A549 treated with Hydrocortisone at 1 μM for 4 hours (cell line): ENCODE measurements at places on chromosomes 13 and 19. TPM values are rescaled to one million over a fixed set of nuclear protein-coding genes. Genes with fewer than 3 reads are reported as not detected.

The CYP4F3 gene
- 2.7 to 4.9 TPM (median 3.2 TPM) in 5 replicates for total RNA-seq

The UBA52 gene
- 920 to 1,228 TPM (median 1,167 TPM) in 5 replicates for total RNA-seq

The CRLF1 gene
- 3.8 to 8.7 TPM (median 5.1 TPM) in 5 replicates for total RNA-seq

The TTC9B gene
- total RNA-seq, result 0.16 to 0.79 TPM (median 0.45 TPM) in 5 replicates

The FGF14 gene
- total RNA-seq, result not detected in 5 replicates

The C19orf38 gene
- 0.10 to 0.18 TPM (median 0.14 TPM) in 5 replicates for total RNA-seq

The CBARP gene
- 2.9 to 4.1 TPM (median 4.0 TPM) in 5 replicates for total RNA-seq

The ATXN8OS gene
- total RNA-seq, result not detected in 5 replicates

The ZNF154 gene
- total RNA-seq, result not detected in 5 replicates

The ZNF121 gene
- 3.0 to 4.5 TPM (median 3.0 TPM) in 5 replicates for total RNA-seq

The ADGRE3 gene
- total RNA-seq, result not detected in 5 replicates

The ELL gene
- total RNA-seq, result 4.4 to 5.9 TPM (median 5.2 TPM) in 5 replicates

The PTPRS gene
- total RNA-seq, result 22.6 to 32.8 TPM (median 29.2 TPM) in 5 replicates

The TMEM145 gene
- total RNA-seq, result 3.2 to 4.0 TPM (median 3.9 TPM) in 5 replicates

The CGB3 gene
- 0.18 TPM in 1 of 5 replicates, not detected in the others for total RNA-seq
